Right renal pelvis (tissue), 4 donors: ENCODE measurements at places on chromosomes 6 and 20. TPM values are rescaled to one million over a fixed set of nuclear protein-coding genes. Genes with fewer than 3 reads are reported as not detected.

PTPRT gene
- polyA plus RNA-seq: 0.49 TPM

DNA sequence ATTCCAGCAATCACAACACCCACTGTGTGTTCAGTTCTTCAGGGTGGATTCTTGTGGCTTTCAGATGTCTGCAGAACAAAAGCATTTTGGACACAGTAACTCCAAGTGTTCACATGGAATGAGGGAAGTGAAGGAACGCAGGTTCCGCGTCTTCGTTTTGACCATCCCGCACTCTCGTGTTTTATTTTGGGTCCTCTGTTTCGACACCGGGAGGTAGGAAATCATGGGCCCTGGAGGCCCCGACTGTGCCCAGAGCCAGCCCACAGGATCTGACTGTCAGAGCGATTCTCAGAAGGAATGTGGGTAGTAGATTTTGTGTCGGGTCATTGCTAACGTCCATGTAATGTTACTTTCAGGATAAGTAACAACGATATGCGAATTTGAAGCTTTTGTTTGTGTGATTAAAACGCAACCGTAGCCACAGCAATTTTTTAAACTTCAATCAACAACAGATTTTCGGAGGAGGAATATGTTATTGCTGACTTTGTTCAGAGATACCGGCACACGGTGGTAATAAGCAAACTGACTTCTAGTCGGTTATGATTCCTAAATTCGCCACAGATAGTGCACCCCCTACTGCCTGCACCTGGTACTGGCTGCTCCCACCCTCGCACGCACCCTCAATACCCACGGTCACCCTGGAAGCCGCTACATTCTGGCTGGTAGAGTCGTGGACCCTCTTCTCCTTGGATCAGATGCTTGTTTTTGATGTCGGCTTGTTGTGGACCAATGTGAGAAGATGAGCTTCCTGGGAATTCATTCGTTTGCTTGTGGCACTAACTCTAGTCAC lies 10.5 kb downstream of the NPEPL1 start:
- DNase-seq: no peak

OXT gene
- polyA plus RNA-seq: 0.69 TPM

GRCh38 chr6:71211799-71212198 lies 76.8 kb upstream of the OGFRL1 start:
- no peak for DNase-seq

DNA sequence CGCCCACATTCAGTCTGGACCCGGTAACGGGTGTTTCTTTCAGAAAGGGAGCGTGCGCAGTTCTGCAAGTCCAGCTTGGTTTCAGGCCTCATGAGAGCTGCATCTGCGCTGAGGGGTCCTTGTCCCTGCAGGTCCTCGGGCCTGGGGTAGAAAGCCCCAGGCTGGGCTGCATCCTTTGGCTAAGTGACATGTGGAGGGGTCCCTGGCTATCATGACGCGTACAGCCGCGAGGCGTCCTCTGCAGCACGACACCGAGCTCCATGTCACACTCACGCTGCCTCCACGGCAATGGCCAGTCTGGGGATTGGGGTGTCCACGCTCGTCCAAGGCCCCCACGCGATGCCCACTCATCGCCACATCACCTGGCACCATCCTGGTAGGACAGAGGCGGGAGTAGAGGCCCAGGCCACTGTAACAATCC lies 1.7 kb upstream of the KIF25 start:
- no peak for DNase-seq

ADGB gene
- polyA plus RNA-seq: 0.72 TPM

TMEM217 gene
- 1.7 TPM for polyA plus RNA-seq

DNA sequence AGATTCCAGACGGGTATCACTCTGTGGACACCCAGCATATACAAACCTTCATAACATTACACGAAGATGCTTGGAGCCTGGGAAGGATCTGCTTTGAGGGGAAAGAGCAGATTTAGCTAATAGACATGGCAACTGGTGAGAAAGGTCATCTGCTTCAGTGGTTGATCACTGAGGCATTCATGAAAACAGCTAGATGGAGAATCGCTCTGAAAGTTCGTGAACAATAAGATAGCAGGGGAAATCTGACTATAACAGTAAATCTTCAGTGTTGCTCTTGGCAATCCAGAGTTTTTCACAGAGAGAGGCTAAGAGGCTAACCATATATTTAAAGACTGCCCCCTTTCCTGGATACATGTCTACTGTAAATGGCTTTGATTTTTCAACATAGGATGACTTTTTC lies 245.3 kb downstream of the FARS2 start:
- DNase-seq: no peak

DNA sequence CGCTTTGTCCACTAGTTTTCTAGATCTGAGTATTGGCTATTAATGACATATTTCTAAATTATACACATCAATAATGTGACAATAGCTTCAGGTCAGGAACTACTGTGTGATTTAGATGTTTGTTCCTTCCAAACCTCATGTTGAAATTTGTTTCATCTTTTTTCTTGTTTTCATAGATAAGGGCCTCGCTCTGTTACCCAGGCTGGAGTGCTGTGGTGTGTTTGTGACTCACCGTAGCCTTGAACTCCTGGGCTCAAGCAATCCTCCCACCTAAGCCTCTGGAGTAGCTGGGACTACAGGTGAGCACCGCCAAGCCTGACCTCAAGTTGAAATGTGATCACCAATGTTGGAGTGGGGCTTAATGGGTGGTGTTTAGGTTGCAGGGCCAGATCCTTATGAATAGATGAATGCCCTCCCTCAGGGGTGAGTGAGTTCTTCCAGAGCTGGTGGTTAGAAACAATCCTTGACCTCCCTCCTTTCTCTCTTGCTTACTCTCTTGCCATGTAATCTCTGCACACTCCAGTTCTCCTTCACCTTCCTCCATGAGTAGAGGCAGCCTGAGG lies 5.9 kb upstream of the NQO2 start:
- no peak for DNase-seq

PRL gene
- polyA plus RNA-seq: not detected

GRCh38 chr6:90135667-90136066 lies 161.0 kb downstream of the BACH2 start:
- DNase-seq: no peak

DNA sequence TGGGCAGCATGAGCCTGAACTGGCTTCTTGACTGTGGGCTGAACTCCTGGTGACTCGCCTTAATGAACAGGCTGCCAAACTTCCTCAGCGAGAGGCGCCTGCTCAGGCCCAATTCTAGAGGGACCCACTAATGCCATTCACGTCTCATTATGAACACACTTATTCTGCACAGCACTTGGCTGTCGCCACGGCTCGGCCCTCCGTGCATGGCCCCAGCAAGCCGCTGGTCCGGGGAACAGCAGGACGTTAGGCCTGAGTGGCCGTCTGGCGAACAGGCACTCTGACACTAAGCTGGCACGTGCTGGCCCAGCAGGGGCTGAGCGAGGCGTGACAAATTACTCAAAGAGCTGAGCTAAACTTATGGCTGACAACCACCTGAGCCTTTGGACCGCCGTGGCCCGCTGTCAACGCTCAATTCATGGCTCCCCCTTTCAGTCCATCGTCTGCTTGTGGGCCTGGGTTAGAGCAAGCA lies 45.9 kb downstream of the INSM1 start:
- DNase-seq: no peak

FAXC gene
- polyA plus RNA-seq: 5.3 TPM

GRCh38 chr20:57429580-57430200 lies 38.5 kb downstream of the RBM38 start:
- no peak for DNase-seq

MAPK14 gene
- polyA plus RNA-seq: 48.2 TPM

GRCh38 chr6:24547243-24547642 lies 52.5 kb downstream of the ALDH5A1 start:
- peak; percentile 5 for DNase-seq

GRCh38 chr20:11176431-11176830 lies 502.6 kb upstream of the JAG1 start:
- DNase-seq: no peak

PRDM13 gene
- not detected for polyA plus RNA-seq

TSPYL4 gene
- 63.6 TPM for polyA plus RNA-seq

CCN2 gene
- 300 TPM for polyA plus RNA-seq
